ENCODE measurements at places on chromosomes 3 and 15. TPM values are rescaled to one million over a fixed set of nuclear protein-coding genes. Genes with fewer than 3 reads are reported as not detected.

Gene IDH2
- total RNA-seq, result 185 TPM

Gene ATP8B4
- total RNA-seq, result 1.9 TPM

Gene FHIT
- total RNA-seq, result 14.5 TPM

Gene ESYT3
- total RNA-seq, result 0.12 TPM

Gene AADACL2
- 0.11 TPM for total RNA-seq

GRCh38 chr3:107633327-107634098 is 110.8 kb downstream of the BBX start:
- no peak for DNase-seq

DNA sequence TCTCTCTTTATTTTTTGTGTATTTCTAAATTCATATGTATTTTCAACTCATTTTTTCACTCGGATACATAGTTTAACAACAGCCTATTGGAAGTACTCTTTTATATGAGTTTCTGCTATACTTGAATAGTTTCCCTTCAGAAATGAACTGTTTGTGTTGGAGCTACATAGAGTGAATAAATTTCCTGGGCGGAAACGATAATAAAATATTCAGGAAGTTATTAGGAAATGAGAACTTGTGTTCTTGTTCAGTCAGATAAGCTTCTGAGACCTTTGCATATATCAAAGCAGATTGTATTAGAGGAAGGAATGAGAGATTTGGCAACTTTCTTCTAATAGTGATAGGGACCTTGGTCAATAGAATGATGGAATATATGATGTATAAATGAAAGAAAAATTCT is 27.3 kb downstream of the NEO1 start:
- no peak for DNase-seq

GRCh38 chr3:186751480-186751879 is 31.9 kb upstream of the EIF4A2 start:
- DNase-seq, result no peak

DNA sequence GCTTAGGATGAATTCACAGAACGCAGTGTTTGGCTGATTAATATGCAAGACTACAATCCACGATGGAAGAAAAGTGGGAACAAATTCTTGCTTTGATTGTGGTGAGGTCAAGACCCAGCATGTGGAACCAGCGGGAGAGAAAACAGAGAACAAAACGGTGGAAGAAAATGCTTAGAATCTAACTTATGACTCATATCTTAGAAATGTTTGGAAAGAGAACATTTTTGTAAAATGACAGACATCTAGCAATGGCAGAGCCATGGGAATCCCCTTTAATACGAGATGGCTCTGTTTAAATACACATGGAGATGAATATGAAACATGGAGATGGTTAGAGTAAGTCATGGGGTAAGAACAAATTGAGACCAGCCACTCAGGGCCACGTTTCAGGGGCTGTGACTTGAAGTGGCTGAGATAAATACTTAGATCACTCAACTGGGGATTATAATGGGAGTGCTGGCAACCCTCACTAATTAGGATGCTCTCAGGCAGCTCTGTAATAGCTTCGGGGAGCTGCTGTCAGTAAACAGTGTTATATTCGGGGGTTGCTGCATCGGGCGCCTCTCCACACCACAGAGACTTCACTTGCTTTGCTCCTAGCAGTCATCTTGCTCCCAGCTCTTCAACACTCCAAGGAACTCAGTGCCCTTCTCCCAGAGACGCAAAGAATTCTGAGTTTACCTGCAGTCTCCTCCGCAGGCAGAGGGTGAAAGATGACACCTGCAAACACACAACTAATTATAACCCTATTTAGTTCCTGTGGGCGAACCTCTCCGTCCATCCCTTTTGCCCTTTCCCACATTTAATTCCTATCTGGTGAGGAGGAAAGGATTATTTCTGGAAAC is 68.0 kb upstream of the ONECUT1 start:
- no peak for DNase-seq

- DNase-seq, result no peak
Measured at GRCh38 chr3:5489536-5489935, 302.0 kb downstream of the EDEM1 start.

DNA sequence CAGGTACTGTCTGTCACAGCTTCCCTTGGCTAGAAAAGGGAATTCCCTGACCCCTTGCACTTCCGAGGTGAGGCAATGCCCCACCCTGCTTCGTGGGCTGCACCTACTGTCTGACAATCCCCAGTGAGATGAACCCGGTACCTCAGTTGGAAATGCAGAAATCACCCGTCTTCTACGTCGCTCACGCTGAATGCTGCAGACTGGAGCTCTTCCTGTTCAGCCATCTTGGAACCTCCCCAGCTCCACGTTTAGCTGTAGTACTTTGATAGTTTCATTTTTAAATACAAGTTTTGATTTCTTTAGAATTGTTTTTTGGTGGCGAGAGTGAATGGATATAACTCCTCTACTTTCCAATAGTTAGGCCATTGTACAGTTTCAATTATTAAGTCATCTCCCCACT is 17.8 kb upstream of the HDGFL3 start:
- DNase-seq, result no peak

DNA sequence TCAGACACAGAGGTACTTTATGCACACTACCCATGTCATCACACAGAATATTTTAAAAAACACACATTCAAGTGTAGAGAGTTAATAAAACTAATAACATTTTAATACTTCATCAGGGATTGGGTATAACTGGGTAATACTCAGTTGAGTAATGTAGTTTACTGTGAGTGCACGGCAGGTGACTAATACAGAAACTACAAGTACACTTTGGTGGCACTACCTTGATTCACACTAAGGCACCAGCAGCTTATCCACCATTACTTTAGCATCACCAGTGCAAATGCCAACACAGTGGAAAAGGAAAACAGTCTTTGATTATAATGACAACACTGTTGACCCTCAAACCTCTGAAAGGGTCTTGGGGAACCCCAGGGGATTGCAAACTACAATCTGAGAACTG is 33.6 kb downstream of the ZNF280D start:
- DNase-seq, result no peak

DNA sequence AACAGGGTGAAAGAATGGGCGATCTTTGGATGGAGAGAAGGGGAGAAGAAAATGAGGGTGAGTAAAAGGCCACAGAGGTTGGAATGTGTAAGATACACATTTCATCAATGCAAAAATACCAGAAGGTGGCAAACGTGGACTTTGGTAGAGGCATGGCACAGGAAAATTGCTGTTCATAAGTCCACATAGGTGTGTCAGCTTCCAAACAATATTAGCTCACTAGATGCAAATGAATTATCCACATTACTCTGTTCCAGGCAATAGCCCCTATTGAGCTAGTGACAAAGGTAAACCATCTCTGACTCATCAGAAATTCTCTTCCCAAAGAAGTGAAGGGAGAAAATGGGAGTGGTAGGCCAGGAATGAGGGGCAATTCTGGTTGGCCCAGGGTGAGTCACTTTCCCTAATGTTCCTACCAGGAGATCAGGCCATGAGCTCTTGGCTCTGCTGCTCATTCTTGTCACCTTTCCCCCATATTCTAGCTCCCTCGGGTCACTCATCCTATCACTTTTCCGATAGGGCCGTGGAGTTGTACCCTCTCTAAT is 19.9 kb downstream of the ACKR2 start:
- peak; percentile 76 for DNase-seq

- no peak for DNase-seq
Measured at GRCh38 chr3:185813691-185814215, 11.1 kb downstream of the IGF2BP2 start.

DNA sequence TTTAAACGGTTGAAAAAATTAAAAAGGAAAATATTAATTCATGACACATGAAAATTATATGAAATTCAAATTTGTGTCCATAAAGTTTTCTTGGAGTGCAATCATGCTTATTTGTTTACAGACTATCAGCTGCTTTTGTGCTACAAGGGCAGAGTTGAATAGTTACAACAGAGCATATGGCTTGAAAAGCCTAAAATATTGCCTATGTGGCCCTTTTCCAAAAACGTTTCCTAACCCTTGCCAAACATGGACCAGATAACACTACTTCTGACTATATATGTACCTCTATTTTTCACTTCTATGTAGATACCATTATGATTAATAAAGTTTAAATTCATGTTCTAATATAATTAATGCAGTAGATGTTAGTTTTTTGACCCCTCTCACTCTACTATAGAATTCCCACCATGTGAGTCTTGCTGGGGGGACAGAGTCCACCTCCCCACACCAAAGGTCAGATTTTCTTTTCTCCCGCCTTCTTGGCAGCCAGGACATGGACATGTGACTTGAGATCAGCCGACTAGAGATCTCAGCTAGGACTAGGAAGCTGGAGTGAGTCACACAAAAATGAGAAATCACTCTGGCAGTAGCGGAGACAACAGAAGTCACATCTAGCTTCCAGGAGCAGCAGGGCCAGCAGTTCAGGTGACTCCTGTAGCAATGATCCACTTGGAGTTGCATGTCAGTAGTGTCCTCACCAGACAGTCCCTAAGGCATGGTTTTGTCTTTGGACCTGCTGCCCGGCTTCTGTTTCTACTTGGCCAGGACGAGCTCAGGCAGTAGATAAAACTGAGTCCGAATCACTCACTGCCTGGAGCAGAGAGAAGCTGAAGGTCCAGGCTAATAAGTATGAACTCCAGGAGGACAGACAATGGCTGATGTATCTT is 22.4 kb downstream of the CIAO2A start:
- peak; percentile 61 for DNase-seq

- peak; percentile 83 for DNase-seq
Measured at GRCh38 chr3:134364061-134364935, 9.9 kb downstream of the AMOTL2 start.

Data from left colon (tissue), 2 donors.